ENCODE measurements at places on chromosomes 6 and 20.

GRCh38 chr20:13250251-13250650, 29.2 kb downstream of the ISM1 start:
- DNase-seq = no peak

DNA sequence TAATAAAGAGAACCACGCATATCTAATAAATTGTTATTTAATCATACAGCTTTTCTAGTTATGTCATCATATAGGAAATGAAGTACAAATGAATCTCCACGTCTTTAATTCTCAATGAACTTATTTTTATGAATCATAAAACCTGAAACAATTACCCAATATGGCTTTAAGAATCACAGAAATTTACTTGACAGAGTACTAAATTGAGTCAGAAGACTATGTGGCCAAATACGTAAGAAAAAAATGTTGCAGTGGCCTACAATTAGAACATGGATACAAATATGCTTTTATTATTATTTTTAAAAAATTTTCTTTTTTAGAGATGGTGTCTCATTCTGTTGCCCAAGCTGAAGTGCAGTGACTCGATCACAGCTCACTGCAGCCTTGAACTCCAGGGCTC, 584.7 kb upstream of the SLC35B3 start:
- DNase-seq = no peak

DNA sequence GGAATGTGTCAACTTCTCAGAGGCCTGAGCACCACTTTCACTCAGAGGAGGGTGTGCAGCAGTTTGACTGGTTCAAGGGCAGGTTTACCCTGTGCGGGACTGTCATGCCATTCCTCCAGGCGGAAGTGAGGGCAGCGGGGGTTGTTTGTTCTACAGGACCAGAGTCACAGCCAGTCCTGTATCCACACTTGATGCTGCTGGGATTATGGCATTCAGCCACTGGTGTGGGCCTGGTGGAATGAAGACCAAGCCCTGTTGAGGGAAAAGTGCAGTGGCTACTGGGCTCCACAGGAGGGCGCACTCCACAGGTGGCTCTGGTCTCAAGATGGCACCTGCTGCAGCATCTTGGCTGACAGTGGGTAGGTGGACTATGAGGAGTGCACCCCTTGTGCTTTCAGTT, 14.8 kb downstream of the SEMG2 start:
- no peak for DNase-seq

- DNase-seq = peak; percentile 41
These were observed 96.4 kb upstream of the DUSP22 start for GRCh38 chr6:195861-196360.

DNA sequence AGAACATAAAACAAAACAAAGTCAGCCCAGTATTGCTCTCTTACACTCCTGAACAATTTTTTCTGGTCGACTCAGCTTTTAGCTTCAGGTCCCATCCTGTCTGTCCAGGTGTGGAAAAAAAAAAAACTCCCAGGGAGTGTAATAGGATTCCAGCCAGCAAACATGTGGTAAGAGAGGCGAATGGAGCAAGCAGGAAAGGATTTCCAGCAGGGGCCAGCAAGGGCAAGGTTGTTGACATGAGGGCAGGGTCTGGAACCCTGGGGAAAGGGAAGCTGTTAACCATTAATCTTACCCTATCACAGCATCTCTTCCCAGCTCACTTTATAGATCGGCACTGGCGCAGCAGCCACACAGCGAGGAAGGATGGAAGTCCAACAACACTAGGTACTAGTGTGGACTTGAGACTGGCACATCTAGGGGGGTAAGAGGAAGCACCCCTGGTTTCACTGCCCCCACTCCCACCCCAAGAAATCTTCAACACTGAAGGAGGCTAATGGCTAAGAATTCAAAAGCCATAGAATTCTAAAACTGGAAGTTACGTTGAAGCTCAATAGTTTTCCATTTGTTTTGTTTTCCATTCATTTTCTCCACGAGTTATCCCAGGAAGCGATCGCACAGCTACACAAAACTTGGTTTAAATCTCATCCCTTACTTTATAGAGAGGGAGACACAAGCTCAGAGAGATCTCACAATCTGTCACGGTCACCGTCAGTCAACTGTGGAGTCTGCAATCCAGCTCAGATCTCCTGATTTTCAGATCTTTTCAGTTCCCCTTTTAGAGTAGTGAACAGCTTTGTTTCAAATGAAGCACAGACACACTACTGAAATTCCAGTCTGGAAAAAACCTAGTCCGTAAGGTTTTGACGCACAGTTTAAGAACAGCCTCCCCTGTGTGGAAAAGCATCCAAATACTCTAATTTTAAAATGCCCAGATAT, 53.3 kb downstream of the SLC22A23 start:
- DNase-seq = no peak

GRCh38 chr20:21049305-21049828, 56.8 kb downstream of the LINC00237 start:
- no peak for DNase-seq

- DNase-seq = no peak
These were observed 121.6 kb downstream of the OGFRL1 start for GRCh38 chr6:71410164-71410566.

DNA sequence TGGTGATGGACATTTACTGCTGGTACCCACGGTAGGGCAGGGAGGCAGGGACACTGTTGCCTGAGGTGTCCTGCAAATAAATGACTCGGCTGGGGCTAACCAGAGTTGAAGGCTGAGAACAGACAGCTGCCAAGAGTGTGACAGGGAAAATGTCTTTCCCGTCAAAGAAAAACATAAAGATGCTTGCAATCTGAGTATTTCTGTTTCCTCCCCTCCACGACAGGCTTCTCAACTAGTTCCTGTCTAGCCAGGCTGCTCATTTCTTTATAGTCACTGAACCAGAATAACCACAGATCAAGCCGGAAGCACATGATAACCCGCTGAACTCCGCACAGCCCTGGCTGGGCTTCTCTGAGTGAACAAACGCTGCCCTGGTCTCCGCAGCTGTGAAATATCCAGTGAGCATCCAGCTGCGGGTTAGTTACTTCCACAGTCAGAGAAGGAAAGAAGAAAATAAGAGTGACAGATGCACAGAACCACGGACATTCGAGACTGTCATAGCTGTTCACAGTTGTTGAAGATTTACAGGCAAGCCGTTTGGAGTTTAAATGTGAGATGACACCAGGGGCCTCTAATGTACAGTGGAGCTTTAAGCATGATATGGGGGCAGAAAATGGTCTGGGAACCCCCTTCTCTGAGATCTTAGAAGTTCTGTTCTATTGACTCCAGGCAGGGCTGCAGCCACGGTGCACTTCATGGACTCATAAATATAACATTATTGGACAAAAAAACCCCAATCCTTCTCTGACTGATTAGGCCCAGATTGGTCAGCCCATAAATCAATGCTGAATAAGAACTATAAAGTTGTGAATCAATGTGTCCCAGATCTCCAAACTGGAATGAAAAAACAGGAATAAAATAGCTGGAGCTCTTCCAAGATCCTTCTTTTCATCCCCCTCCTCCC, 299.9 kb upstream of the SUPT3H start:
- DNase-seq = no peak

- DNase-seq = no peak
These were observed 14.9 kb downstream of the ADTRP start for GRCh38 chr6:11763460-11764249.

- peak; percentile 38 for DNase-seq
These were observed 28.8 kb upstream of the CCND3 start for GRCh38 chr6:41970436-41970846.

DNA sequence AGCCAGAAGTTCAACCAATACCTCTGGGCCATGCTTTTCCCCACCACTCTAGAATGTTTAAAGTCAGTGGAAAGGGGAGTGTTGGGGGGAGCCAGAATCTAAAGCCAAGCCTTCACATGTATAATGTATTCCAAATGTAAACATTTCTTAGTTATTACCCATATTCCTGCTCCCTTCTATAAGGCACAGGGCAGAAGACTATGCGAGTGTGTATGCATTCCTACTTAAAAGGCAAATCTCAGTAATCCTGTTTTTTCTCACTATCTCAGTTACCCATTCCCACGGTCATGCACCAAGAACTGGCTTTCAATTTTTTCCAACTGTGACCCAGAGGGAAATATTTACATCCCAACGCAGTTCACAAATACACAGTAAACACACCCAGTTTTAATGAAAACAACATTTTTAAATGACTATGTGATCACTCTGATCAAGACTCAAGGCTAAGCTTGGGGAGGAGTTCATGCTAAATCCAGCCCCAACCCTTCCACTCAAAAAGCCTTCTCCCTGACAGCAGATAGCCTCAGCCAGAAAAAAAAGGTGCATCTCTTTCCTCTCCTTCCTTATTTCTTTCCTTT, 57.5 kb downstream of the EPB41L2 start:
- DNase-seq = no peak

- no peak for DNase-seq
These were observed 183.7 kb downstream of the CD109 start for GRCh38 chr6:73879501-73880293.

- no peak for DNase-seq
These were observed 217.1 kb downstream of the PRL start for GRCh38 chr6:22079783-22080182.

DNA sequence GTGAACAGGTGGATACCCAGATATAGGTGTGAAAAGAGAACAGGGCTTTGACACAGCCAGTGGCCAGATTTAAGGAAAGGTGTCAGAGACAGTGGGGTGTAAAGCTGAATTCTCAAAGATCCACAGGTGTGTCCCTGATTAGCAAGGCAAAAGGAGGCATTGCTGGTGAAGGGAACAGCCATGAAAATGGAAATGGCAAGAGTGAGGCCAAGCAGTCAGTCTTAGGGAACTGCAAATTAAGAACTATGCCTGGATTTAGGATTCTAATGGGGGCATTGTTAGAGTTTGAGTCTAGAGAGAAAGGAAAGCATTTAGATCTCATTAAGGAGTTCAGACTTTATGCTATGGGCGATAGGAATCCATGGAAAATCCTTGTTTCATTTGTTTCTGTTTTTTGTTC, 789.2 kb downstream of the MAFB start:
- DNase-seq = no peak

DNA sequence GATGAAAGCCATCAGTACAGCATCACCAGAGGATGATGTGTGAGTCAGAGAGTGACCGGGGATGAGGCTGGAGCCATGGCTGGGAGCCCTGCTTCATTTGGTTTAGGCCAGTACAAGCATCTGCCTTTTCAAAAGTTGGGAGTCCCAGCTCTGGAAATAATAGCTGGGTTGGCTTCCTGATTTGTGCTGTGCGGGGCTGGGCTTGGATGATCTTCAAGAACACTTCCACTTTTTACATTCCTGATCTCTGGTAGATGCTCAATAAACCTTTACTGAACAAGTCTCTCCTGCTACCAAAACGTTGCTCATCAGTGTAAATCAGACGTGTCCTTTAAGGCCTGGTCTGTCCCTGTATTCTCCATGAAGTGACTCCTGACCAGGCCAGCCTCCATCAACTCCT, 44.1 kb upstream of the ADGRF4 start:
- DNase-seq = no peak

DNA sequence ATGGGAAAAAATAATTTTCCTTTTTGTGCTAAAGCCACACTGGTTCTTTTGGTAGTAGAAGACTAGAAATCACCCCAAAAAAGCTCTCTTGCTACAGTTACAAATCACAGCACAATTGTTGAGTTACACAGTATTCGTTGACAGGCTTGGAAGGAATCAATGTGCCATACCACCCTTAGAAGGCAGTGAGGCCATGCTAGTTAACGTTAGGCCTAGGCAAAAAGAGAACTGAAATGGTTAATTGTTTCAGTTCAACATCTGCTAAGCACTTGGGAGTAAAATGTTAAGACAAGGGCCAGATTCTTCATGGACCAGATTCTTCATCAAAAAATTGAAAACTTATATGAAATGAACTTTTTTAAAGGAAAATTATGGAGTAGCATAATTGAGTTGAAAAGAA, 626.2 kb downstream of the UTRN start:
- DNase-seq = no peak

DNA sequence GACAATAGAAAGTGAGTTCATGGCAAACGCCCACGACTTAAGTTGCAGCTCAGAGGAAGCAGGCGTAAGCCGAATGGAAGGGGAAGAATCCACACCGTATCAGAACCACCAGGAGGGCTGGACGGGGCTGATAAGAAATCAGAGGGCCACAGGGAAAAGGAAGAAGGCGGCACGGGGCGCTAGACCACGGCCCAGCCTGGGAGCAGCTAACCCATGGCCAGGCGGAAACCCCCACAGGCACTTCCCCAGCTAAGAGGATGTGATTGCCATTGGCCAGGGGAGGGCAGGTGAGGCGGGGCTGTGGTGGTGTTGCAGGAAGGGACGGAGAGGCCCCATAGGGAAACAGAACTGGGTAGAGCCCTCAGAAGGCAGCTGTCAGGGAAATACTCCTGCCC, 174.0 kb upstream of the AFDN start:
- DNase-seq = no peak

GRCh38 chr6:154930451-154930851, 64.7 kb upstream of the TIAM2 start:
- no peak for DNase-seq

DNA sequence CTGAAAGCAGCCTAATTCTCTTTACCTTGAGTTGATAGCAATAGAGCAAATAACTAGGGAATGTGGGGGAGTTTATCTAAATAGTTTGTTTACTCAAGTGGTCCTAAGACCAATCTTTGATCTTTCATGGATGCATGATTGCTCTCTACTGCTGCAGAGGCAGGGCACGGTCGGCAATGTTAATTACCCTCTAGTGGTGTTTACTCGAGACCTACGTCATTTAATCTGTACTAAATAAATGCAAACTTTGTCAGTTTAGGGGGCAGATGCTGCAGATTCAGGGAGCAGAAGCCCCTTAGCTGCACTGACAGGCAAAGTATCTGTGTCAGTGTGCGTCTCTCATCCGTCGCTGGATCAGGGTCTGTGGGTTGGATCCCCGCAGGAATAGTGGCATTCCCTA, 6.9 kb downstream of the RTN4IP1 start:
- DNase-seq = no peak

GRCh38 chr6:37540390-37540789, 40.7 kb upstream of the CCDC167 start:
- no peak for DNase-seq

DNA sequence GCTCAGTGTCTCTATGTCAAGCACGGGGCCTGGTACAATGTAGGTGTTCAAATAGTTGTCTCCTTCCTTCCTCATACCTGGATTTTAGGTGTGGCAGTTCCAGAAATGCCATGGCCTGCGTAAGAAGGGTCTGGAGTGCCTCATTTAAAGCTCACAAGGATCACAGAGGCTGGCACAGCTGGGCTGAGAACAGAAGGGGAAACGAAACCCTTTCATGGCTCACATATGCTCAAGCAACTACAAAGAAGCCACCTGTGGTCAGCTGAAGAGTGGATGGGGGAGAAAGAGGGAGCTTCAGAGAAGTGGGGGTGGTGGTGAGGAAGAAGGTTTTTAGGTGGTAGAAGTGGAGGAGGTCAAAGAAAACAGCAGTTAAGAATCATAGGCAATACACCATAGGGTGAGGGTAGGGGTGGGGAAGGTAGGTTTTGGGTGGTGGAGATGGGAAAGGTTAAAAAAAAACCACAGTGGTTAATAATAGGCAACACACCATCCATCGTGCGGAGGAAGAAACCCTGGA, 17.0 kb upstream of the TOP1 start:
- no peak for DNase-seq

DNA sequence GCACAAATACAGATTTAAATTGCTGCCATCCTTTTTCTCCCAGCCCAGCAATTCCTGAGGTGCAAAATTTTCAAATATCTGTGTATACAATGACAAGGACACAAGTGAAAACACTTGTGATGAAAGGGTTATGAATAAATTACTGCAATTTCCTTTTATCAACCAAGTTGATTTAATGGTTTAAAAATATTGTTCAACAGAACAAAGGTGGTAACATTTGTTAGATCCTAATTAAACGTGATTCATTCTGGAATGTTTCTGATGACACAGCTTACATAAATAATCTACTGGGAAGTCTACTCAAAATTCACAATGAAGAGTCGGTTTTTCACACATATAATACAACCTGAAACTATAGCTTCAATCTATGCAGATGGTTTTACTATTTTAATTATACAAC, 17.1 kb downstream of the B4GALT5 start:
- DNase-seq = no peak

Data from activated T-helper 9 cell treated with anti-CD3 and anti-CD28 coated beads, Interleukin-2, amount 50 U/mL, for 16 hours (primary cell).